ENCODE measurements at places on chromosomes 2 and 18.

- DNase-seq, result no peak
Observed at GRCh38 chr2:231385429-231385828, 10.1 kb upstream of the B3GNT7 start.

GRCh38 chr18:25144820-25145219 is 207.1 kb downstream of the ZNF521 start:
- peak; percentile 14 for DNase-seq

GRCh38 chr2:178279142-178279541 is 84.8 kb downstream of the OSBPL6 start:
- DNase-seq, result no peak

- no peak for DNase-seq
Observed at GRCh38 chr2:156625360-156626170, 189.4 kb downstream of the GPD2 start.

GRCh38 chr2:7999683-8000476 is 682.0 kb upstream of the ID2 start:
- DNase-seq, result no peak

DNA sequence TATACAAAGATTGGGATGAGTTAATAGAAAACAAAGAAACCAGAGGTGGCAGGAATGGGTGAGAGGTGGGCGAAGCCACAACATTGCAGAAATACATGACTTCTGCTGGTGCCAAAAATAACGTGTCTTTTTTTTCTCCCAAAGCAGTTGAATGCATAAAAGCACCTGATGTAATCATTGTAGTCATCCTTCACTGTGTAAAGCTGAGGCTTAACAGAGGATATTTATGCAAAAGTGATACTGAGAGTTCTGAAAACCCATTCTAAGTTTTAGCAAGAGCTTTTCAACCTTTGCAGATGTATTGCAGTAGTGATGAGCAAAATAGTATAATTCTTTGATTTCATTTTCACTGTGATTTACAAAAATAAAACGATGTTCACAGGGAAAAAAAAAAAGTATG is 173.0 kb downstream of the PTGR3 start:
- no peak for DNase-seq

DNA sequence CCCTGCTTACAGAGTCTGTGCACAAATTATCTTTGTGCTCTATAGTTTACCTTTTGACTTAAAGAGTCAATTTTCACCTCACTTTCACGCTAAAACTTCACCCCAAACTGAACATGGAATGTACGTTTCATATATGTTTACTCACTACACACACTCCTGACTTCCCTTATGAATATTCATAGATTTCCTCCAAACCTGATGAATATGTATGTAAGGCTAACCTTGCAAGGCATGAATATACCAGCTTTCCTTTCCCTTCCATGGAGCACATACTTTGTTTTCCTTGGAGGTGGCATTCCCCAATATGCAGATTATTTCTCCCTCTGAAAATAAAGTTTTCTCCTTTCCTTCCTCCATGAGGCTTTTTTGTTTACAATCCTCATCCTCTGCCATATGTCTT is 48.4 kb upstream of the GPR39 start:
- DNase-seq, result no peak

GRCh38 chr2:85385746-85386145 is 24.4 kb downstream of the CAPG start:
- no peak for DNase-seq

DNA sequence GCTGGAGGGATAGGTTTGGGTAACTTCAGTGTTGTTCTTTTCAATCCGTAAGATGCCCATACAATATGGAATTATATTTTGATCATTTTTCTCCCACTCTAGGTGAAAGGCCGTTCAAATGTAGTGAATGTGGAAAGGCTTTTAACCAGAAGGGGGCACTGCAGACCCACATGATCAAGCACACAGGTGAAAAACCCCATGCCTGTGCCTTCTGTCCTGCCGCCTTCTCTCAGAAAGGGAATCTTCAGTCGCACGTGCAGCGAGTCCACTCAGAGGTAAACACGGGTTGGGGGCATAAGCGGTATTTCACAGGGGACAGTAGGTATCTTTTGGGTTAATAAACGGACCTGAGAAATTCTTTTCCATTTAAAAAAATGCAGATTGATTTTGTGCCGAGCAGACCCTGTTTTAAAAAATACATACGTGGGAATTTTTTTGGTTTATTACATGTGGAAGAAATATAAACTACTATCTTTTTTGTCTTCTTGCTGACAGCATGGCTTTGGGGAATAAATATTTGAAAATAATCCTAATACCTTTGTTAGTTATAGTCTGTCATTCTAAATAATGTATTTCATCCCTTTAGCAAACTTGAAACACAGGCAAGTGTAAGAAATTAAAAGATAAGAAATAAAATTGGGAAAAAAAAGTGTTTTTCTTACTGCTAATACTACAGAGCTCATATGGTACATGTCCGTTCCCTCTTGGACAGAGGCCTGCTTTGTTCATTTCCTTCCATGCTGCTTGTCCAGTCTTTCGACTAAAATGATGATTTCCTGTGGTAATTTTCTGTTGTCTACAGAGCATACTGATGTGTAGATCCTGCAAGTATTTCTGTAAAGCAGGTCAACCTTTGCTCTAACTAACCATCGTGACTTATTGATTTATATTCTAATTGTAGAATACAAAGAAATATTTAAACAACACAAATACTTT is 53.3 kb downstream of the ZNF236 start:
- DNase-seq, result peak; percentile 13

GRCh38 chr18:45222180-45222579 is 393.1 kb upstream of the SLC14A2 start:
- DNase-seq, result no peak

DNA sequence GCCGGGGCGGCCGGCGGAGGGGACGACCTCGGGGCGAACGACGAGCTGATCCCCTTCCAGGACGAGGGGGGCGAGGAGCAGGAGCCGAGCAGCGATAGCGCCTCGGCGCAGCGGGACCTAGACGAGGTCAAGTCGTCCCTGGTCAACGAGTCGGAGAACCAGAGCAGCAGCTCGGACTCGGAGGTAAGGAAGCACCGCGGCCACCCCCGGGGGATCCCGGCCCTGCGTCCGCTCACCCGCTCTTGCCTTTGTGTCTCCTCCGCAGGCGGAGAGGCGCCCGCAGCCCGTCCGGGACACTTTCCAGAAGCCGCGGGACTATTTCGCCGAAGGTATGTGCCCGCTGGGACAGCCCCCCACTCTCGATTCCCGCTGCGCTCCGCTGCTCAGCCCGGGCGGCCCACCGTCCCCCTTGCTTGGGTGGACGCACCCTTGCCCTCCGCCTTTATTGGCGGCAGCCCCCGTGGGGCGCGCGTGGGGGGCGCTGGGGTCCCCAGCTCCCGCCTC is 611 bp downstream of the TCF7L1 start:
- DNase-seq, result peak; percentile 27

GRCh38 chr18:34947711-34948125 is 93.5 kb upstream of the MAPRE2 start:
- no peak for DNase-seq

DNA sequence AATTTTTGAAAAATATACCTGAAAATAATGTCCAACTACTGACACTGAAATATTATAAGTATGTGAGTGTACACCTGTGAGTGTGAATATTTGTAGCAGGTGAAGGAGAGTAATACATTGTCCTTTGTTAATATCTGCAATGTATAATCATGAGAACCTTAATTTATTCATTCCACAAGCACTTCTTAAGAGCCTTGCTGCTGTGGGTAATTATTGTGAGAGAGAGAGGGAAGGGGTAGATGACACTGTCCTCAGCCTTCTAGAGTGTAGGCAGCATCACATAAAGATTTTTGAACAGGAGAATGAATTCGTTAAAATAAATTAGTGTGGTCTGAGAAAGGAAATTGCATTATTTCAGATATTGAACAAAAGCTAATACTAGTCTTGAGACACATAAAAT is 157.2 kb downstream of the MAP2 start:
- DNase-seq, result no peak

DNA sequence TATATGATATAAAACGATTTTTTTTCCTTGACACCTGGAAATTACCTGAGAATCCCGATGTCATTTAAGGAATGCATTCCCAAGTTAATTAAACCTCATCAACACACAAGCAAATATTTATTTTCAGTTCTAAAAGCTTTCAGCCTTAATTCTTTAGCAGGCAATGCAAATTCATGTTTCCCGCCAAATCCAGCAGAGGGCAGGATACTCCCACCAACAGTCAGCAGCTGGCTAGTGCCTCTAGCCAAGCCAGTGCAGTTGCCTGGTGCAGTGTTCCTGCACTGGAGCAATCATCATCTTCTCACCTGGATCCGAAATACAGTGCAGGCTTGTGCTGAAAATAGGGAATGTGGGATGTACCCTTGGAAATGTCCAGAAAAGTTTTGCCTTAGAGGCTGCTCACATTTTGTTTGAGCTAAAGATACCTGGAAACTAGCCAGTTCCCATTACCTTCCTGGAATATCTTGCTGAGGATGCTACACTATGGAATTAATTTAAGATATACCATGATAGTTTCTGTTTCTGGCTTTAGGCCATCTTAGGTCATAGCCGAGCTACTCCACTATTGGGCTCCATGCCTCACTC is 48.4 kb upstream of the CYTIP start:
- peak; percentile 27 for DNase-seq

DNA sequence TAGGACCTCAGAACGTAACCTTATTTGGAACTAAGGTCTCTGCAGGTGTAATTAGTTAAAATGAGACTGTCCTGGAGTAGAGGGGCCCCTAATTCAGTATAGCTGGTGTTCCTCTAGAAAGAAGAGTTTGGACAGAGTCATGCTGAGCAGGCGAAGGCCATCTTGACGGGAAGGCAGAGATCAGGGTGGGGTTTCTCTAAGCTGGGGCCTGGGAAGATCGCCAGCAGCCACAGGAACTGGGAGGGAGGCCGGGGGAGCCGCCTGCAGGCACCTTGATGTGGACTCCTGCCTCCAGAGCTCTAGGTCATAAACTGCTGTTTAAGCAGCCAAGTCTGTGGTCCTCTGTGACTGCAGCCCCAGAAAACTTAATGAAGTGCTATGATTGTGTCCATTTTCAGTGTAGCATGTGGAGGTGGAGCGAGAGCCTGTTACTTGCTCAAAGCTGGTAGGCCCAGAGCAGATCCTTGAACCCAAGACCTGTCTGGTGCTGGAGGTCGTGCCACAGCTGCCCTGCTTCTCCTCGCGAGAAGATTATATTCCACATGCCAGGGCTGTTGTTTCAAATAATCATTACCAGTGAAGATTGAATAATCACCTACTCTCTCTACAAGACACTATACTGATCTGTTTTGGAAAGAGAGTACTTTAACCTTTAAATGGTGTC is 105.7 kb downstream of the TPO start:
- peak; percentile 64 for DNase-seq

DNA sequence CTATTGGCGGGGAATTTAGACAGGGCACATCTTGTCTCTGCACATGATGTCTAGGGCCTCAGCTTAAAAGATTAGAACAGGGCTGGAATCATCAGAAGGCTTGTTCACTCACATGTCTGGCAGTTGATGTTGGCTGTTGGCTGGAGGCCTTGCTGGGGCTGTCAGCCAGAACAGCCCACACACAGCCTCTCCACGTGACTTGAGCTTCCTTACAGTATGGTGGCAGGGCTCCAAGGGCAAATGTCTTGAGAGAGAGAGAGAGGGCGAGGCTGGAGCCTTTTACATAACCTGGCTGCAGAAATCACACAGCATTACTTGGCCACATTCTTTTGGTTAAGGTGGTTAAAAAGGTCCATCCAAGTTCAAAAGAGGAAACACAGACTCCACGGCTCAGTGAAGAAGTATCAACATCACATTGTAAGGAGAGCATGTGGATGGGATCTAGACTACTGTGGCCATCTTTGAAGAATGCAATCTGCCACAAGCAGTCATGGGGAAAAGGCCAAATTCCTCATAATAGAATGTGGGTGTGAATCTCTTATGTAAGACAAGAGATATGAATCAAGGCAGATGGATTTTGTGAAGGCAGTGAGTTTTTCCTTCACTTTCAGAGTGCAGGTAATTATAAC is 30.4 kb downstream of the SRSF7 start:
- DNase-seq, result peak; percentile 80

DNA sequence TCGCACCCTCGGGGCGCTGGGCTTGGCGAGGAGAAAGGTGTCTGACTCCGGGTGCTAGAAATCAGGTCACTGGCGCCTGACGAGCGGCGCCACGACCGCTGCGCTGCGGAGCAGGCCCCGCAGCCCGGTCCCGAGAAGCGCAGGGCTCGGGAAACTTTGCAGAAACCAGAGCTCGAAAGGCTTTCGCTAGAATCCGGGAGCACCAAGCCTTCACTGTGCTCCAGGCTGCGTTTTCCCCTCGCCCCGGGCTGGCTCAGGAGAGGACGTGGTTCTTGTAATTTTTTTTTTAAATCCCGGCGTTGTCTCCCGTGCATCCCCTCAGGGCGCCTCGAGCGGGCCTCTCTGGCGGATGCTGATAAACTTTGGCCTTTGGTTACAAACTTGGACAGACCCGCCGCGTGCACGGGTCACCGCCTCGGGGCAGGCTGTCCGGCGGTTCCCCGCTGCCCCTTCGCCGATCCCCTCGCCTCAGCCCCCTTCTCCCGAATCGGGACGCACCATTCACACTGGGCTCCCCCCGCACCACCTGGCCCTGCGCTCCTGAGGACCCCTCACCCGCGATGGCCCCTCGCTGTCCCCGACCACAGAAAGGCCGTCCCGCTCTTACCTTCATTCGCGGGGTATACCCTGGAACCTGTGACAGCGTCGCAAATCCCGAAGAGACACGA is 419 bp downstream of the EPHA4 start:
- DNase-seq, result peak; percentile 29

DNA sequence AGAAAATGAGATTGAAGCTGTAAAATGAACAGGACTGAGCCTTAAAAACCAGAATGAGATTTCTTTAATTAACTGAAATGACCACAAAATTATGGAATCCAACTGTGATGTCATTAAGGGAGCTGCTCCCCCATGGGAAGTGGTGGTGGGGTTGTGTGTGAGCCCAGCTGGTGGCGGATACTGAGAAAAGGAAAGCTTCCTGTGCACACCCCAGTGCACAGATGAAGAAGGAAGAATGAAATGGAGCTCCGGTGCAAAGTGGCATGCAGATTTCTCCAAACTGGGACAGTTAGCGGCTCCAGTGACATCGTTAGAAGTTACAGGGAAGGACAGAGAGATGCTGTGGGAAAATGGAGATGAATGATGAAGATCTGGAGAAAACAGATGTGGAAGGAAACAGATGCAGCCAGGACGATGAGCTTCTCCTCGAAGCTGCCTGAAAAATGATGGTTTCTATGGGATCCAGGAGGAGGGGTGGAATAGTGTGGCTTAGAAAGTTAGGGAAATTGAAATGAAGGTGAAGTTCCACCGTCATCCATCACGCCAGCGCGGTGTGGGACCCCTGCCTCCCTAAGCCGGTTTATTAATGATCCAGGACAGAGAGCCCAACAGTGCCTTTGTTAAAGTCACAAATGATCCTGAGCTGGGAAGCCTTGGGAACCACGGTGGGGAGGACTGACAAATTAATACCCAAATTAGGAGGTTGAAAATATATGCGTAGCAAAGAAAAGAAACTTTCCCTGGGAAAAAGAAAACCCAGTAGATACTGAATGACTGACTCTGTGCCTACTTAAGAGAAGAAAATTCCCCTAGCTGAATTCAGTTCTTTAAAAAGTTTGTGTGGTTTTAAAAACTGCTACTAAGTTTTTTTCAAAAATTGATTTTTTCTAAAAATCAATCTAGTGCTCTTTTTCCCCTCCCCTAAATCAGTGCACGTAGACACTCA is 77.2 kb downstream of the TSN start:
- DNase-seq, result peak; percentile 27

GRCh38 chr2:221466744-221467143 is 105.4 kb downstream of the EPHA4 start:
- no peak for DNase-seq

Measured in heart right ventricle (tissue), 16 donors.